ENCODE measurements at places on chromosomes 11 and 22.
A peak's percentile ranks its signal among the peaks of the same experiment; 100 is the strongest.

GRCh38 chr11:17381156-17381555 is 7.3 kb downstream of the KCNJ11 start:
- DNase-seq, result no peak

DNA sequence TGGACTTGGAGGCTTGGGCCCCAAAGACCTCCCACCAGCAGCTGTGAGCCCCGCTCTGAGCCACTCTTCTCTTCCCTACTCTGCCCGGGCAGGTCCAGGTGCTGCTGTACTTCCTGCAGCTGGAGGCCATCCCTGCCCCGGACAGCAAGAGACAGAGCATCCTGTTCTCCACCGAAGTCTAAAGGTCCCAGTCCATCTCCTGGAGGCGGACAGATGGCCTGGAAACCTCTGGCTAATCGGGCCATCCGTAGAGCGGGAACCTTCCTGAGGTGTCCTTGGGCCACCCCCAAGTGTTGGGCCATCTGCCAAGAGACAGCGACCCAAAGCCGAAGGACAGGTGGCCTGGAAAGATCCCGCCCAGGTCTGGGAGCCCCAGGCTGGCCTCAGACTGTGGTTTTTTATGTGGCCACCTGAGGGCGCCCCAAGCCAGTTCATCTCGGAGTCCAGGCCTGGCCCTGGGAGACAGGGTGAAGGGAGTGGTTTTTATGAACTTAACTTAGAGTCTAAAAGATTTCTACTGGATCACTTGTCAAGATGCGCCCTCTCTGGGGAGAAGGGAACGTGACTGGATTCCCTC is 135.1 kb downstream of the BCR start:
- DNase-seq, result peak; percentile 21

DNA sequence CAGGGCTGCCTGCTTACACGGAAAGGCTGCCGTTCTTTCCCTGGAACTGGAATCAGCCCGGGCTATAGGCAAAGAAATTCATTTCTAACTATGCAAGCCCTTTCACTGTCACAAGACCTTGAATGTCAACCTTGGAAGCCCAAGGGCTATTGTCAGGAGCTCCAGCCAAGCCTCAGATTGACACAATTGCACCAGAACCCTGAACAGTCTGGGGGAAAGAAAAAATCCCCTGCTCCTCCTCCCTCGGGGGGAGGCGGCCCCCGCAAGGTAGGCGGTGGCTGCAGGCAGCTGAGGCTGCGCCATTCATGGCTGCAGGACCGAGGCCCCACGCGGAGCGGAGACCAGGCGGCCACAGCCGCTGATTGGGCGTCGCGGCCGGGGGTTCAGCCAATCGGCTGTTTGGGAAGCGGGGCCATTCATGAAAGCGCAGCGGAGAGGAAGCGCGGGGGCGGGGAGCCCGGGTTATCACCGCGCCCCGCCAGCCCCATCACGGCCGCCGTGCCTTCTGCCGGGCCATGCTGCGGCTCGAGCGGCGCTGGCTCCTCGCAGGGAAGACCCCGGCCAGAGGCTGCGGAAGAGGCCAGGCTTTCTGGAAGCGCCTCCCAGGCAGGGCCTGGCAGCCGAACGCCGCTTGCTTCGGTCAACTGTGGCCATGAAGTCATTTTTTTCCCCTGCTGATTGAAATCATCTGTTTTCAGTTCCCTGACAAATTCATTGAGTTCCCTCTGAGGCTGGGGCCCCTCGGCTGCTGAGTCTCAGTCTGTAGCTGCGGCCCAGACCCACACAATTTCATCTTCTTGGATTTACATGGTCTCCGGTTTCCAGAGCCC is 38.1 kb upstream of the LINC01488 start:
- DNase-seq, result peak; percentile 76

- no peak for DNase-seq
Measured at GRCh38 chr11:115077740-115078139, 399.4 kb downstream of the NXPE2 start.

DNA sequence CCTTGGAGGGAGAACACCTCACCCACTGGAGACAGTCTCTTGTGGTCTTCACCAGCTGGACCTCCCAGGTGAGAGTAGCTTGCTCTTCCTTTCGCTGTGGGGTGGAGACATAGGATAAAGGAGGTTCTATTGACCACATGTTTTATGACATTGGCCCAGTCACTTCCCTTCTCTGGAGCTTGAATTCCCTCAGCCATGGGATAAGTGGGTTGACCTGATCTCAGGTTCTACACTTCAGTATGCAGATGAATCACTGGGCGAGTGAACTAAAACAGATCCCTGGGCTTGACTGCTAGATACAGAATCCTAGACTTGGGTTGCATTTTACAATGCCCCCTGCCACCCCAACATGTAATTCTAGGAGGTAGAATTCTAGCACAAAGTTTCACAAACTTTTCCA is 54.8 kb upstream of the PRSS23 start:
- no peak for DNase-seq
